Left lung (tissue), 14 donors: ENCODE measurements at places on chromosomes 3 and 15. TPM values are rescaled to one million over a fixed set of nuclear protein-coding genes. Genes with fewer than 3 reads are reported as not detected.

The KIF7 gene
- 4.6 TPM for total RNA-seq

The SEMA3B gene
- total RNA-seq: 56.8 TPM

GRCh38 chr15:101378171-101378755 is 83.2 kb upstream of the SNRPA1 start:
- H3K27ac ChIP-seq: no peak overlapping the region
- DNase-seq: no peak
- no peaks in the 10 kb centered on the region for H3K36me3 ChIP-seq
- no peak overlapping the region for H3K4me3 ChIP-seq

DNA sequence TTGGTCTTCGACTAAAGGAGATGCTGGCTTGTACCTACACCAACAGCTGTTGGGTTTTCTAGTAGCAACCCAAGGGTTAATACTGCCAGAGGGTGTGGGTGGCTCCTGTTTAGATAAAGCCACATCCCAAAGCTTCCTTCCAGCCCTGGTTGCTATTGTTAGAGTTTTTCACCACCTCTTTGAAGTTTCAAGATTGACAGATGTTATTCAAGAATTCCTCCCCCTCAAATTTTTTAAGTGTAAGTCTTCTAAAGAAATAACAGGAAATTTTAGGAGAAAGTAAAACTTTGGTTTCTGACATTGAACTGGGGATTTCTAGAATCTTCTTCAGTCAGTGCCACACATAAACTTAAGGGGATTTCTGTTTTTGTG is 60.9 kb downstream of the TGFBR2 start:
- peak overlapping the region; percentile 50 for H3K27ac ChIP-seq
- no peak overlapping the region for H3K4me3 ChIP-seq
- H3K36me3 ChIP-seq: peaks cover 49% of the 10 kb centered on the region
- H3K4me1 ChIP-seq: peaks cover 67% of the 10 kb centered on the region
- no peaks in the 10 kb centered on the region for H3K27me3 ChIP-seq

GRCh38 chr3:177887475-177887874 is 648.8 kb upstream of the KCNMB2 start:
- H3K27me3 ChIP-seq: no peaks in the 10 kb centered on the region
- DNase-seq: no peak
- no peaks in the 10 kb centered on the region for H3K36me3 ChIP-seq
- H3K4me1 ChIP-seq: no peaks in the 10 kb centered on the region
- H3K4me3 ChIP-seq: no peak overlapping the region

DNA sequence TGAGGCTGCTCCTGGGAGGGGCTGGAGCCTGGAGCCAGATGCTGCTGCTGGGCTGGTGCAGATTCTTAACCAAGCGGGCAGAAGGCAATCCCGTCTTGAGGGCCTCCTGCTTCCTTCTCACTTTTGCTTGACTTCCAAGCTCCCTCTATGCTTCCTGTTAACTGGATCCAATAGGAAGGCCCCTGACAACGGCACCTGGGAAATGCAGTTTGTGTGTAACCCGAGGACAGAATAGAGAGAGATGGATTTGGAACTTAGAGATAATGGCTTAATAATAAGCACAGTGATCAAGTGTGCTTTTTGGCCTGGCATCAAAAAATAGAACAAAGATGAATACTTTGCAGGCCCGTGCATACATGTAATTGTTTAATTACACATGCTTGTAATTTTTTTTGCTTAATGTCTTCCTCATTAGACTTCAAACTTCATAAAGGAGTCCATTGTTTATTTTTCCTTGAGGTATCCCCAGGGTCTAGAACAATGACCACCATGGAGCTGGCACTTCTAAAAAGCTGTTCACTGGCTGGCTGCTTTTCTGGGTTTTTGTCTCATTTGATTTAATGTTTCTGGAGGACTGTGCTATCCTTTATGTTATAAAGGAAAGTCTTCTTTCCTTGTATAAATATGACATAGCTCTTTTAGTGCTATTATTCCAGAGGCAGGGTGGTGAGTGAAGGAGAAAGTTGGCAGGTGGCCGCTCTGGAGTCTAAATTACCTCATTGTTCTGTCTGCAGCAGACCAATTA is 63.3 kb upstream of the MITF start:
- H3K27me3 ChIP-seq: no peaks in the 10 kb centered on the region
- no peak overlapping the region for H3K27ac ChIP-seq
- DNase-seq: no peak
- H3K4me1 ChIP-seq: no peaks in the 10 kb centered on the region
